NCI-H510A (cell line): ENCODE measurements at places on chromosomes 12 and 14.

DNA sequence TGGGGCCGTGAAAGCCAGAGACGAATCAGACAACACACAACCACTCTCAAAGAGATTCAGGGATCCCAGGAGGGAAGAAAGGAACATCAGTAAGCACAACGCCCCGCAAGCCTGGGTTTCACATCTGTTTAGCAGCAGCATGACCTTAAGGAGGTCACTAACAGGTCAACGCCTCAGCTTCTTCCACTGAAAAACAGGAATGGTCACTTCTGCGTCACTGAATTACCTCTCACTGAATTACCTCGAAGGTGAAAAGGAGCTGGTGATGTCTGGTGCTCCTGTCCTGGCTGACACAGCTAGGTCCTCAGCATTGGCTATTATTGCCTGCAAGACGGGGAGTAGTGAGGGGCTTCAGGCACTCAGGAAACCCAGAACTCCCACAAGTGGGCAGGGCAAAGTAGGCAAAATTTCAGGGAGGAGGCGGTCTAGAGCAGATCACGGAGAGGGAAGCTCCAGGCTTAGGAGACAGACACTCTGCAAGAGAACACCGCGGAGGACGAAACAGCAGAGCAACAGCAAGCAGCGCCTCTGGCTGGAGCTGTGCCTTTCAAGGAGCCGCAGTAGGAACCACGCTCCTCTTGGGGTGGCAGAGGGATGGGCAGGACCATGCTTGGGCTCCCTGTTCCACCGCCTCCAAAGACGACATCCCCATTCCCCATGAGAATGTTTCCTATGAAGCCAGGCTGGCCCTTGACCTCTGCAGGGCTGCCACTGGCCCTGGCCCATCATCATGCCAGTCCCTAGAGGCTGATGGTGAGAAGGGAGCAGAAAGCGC lies 108.4 kb downstream of the SINHCAF start:
- DNase-seq = no peak

- no peak for DNase-seq
Observed at GRCh38 chr12:65814038-65814437, 10.2 kb upstream of the HMGA2 start.

DNA sequence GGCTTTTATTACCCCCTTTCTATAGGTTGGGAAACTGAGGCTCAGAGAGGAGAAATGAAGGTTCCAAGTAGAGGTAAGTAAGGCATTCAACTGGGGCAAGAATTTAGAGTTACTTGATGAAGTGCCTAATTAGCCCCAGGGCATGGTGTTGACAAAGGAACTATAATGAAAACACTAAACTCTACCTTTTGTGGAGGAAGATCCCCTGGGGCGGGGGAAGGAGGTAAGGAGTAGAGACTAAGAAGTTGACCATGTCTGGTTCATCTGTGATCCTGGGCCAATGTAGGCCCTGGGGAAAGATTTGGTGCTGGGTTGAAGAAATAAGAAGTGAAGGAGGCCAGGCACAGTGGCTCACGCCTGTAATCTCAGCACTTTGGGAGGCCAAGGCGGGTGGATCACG lies 16.2 kb upstream of the COX6A1 start:
- no peak for DNase-seq

DNA sequence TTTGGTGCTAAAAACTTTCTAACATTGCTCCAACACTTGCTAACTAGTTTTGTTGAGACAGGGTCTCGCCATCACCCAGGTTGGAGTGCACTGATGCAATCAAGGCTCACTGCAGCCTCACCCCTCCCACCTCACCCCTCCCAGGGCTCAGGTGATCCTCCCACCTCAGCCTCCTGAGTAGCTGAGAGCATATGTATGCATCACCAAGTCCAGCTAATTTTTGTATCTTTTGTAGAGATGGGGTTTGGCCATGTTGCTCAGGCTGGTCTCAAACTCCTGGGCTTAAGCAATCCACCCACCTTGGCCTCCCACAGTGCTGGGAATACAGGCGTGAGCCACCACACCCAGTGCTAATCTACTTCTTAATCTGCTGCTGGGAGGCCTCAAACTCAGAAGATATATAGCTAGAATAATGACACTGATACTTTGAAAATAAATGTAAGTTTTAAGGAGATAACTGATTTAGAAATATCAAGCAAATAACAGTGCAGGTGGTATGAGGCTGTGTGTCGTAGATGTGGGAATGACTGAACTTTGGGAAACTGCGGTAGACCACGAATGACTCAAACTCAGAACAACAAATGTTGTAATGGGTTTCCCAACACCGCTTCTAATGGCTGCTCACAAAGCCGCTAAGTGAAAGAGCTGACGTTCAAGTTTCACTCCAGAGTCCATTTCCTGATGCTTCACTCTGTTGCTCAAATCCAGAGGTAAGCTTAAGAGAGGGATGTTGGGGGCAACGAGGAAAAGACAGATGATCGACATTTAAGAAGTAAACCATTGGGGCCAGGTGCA lies 10.0 kb downstream of the TMCC3 start:
- no peak for DNase-seq

- DNase-seq = no peak
Observed at GRCh38 chr14:106268013-106268727, 741.8 kb downstream of the TMEM121 start.

DNA sequence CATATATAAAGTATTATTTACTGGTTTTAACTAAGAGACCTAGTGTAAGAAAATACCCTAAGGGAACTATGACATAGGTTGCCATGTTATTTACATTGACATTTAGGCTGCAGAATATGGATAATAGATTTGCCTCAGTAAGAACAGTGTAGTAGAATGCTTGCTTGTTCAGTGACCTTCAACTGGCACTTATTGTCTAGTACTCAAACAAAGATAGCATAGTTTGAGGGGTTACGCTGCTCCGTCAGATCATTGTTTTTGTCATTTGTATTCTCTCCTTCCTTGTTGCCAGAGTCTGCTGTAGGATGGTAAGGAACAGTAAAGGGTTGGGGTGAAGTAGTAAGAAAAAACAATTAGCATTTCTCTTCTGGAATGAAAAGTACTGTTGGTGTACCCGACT lies 33.2 kb downstream of the TOGARAM1 start:
- DNase-seq = no peak

- no peak for DNase-seq
Observed at GRCh38 chr12:90024262-90024661, 315.6 kb upstream of the ATP2B1 start.

- no peak for DNase-seq
Observed at GRCh38 chr12:122082621-122083356, 4.2 kb downstream of the MLXIP start.

GRCh38 chr12:12331244-12331771 lies 18.7 kb downstream of the MANSC1 start:
- DNase-seq = peak; percentile 14

DNA sequence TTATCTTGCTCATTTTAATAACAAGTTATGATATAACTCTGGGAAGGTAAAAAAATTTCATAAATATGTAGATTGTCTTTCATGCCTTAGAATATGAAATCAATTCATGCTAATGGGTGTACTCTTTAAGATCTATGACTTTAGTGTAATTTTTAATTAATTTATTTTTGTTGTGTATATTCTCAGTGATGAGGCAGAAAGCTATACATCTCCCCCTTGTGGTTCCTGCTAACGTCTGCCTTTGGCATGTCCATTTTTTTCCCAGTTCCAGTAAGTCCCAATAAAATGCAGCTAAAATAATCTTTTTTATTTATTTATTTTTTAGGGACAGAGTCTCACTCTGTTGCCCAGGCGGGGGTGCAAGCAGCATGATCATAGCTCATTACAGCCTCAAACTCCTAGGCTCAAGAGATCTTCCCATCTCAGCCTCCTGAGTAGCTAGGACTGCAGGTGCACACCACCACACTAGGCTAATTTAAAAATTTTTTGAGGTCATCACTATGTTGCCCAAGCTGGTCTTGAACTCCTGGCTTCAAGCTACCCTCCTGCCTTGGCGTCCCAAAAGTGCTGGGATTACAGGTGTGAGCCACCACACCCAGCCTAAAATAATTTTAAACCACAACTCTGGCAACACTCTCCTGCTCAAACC lies 3.3 kb upstream of the CHURC1 start:
- DNase-seq = no peak

GRCh38 chr12:93978553-93978952 lies 169.8 kb upstream of the PLXNC1 start:
- DNase-seq = no peak

- no peak for DNase-seq
Observed at GRCh38 chr14:89171168-89171567, 245.9 kb downstream of the FOXN3 start.

DNA sequence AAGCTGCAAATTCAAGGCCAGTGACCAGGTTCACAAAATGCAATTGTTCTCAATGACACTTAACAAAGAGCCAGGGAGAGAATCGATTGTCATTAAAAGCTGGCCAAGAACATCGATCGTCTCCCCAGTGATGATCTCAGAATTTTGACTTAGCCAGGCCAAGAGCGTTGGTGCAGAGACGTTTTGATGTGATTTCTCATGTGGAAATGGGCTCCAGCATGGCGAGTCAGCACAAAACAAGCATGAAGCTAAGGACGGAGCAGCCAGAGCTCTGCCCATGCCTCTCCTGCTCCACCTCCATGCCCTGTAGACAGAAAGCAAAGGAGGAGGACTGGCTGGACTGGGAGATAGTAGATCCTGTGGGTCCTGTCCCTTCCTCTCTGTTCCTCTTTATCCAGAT lies 270.8 kb downstream of the FOXN3 start:
- no peak for DNase-seq

GRCh38 chr14:84420221-84420620 lies 1109.7 kb upstream of the FLRT2 start:
- no peak for DNase-seq

DNA sequence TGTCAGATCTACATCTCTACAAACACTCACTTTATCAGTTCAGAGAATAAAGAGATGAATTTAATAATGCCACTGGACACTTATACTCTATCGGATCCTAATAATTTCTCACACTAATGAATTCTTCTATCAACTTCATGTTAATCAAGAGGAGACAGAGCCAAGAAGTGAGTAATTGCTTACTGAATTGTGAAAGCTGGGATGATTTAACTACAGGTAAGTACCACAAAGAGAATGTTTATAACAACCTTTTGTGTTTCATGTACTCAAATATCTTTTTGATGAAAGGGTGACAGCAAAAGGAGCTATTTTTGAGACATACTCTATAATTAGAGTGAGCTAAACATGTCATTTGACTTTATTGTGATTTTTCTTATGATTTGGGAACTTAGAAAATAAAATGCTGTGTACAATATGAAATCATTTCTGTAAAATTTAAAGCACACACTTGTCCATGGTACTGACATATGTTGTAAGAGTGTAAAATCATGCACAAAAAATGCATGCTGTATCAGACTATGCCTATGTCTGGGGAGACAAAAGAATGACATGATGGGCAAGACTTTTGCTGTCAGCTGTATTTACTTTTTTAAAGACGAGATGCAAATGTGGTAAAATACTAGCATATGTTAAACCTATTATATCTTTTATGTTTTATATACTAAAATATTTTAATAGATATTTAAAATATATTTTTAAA lies 361.2 kb downstream of the CCER1 start:
- no peak for DNase-seq

- no peak for DNase-seq
Observed at GRCh38 chr12:26723379-26724308, 109.3 kb downstream of the ITPR2 start.

GRCh38 chr14:50774542-50775267 lies 56.3 kb downstream of the NIN start:
- no peak for DNase-seq

GRCh38 chr14:39320318-39320717 lies 86.6 kb downstream of the MIA2 start:
- DNase-seq = no peak

DNA sequence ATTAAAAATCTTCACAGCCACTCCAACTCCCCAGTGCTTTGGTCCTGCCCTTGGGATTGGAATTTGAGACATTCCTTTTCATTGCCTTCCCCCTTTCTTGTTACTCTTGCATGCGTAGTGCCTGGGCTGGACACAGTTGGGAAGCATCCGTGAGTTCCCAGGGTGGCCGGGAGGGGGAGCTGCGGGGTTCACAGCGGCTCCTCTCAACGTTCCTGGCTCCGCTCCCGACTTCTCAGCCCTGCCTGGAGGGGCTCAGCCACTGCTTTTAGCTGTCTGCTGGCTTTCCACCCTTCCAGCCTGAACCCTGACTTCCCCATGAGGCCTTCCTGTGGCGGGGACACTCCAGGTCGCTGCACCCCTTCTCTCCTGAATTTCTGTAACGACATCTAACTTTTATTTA lies 3.2 kb downstream of the TEX52 start:
- peak; percentile 27 for DNase-seq

GRCh38 chr14:50979941-50980850 lies 35.9 kb upstream of the PYGL start:
- no peak for DNase-seq

DNA sequence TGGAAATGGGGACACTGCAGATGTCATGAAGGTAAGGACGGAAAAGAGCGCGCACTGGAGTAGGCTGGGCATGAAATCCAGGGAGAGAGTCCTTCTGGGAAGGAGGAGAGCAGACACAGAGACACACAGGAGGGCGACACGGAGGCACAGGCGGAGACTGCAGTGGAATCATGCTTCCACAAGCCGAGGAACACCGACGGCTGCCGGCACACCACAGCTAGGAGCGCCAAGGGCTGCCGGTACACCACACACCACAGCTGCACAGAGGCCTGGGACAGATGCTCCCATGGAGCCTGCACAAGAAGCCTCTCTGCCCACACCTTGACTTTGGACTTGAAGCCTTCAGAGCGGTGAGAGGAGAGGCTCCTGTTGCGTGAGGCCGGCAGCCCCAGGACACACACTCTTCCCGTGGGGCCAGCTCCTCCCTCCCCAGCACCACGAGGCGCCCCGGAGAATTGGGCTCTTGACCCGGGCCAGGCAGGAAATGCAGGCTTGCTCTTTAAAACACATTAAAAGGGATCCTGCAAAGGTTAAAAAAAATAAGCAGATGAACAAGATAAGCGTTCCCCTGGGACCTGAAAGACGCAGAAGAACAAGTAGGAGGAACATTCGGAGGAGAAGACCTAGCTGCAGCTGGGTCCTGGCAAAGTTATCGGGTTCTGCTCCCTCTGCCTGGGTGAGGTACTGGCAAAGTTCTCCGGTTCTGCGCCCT lies 28.3 kb upstream of the FZD10 start:
- DNase-seq = no peak

- DNase-seq = no peak
Observed at GRCh38 chr14:38134416-38135030, 73.2 kb upstream of the SSTR1 start.

DNA sequence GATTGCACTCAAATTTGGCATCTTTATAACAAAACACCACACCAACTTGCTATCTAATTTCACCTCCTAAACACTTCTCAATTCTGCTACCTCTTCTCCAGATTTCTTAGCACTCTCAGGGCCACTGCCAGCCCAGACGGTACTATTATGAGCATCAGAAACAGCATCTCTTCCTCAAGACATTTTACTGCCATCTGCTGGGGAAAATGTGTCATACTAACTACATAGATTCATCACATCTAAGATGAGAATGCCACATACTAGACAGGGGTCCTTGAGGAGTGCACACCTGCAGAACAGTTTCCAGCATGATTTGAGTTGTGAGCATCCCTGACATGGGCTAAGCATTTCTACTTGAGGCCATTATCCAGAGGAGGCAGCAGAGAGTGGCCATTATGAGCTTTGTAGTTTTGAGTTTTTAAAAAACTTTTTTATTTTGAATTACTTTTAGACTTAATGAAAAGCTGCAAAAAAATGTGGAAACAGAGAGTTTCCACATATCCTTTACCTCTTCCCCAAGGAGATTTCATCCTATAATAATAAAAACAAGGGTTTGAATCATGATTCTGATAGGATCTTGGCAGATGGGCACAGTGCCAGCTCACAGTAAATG lies 15.1 kb upstream of the GRIP1 start:
- DNase-seq = peak; percentile 25

GRCh38 chr12:56336361-56337167 lies 2.1 kb upstream of the IL23A start:
- DNase-seq = no peak
